DMS79 treated with DMSO at 0.1 percent for 48 hours (cell line): ENCODE measurements at places on chromosomes 2 and 18.

DNA sequence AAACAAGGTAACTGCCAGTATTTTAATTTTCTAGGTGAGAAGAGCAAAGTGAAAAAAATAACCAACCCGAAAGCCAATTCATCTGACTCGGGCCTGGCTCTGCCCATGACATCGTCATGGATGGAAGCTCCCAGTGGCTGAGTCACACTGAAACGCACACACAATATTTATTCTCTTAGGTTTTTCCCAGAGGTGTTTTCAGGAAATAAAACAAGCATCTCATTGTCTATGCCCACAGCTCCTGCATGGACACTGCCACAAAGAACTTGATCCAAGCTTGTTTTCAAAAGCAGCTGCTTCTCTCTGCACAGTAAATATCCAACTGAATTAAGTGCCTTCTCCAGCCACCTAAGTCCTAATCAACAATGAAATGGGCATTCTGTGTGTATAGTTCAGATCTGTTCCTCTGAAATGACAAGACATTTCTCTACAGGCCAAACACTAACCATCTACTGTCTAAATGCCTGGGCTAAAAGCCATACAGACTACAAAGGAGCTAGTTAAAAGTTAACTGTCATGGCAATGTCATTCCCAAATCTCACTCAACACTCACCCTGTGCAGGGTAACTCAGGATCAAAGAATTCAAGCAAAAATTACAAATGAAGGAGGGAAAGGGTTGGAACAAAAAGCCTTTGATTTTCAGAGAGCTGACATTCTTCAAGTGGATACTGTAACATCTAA lies 62.9 kb downstream of the RPL31 start:
- peak; percentile 46 for DNase-seq

- no peak for DNase-seq
Observed at GRCh38 chr18:28284132-28284531, 107.2 kb upstream of the CDH2 start.

GRCh38 chr18:58993260-58993659 lies 128.6 kb downstream of the ZNF532 start:
- no peak for DNase-seq

- DNase-seq: no peak
Observed at GRCh38 chr2:156649596-156649995, 213.4 kb downstream of the GPD2 start.

GRCh38 chr2:74381751-74382150 lies 1.6 kb upstream of the DCTN1 start:
- no peak for DNase-seq

GRCh38 chr18:41526054-41526453 lies 429.0 kb upstream of the PIK3C3 start:
- DNase-seq: no peak

DNA sequence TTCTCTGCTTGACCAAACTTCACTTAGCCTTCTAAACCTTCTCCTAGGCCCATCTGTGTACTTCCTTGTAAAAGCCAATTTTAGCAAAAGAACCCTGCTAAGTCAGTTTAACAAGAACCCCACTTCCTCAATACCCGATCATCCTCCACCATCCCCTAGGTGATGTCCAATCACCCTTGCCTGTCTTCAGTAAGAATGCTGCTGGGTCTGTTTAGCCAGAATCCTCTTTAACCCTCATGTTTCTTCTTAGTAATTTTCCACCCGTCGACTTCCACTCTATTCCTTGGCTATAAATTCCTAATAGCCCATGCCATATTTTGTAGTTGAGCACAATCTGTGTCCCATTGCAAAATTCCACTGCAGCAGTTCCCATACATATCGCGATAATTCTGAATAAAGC lies 780.0 kb upstream of the RAB6C start:
- DNase-seq: no peak

DNA sequence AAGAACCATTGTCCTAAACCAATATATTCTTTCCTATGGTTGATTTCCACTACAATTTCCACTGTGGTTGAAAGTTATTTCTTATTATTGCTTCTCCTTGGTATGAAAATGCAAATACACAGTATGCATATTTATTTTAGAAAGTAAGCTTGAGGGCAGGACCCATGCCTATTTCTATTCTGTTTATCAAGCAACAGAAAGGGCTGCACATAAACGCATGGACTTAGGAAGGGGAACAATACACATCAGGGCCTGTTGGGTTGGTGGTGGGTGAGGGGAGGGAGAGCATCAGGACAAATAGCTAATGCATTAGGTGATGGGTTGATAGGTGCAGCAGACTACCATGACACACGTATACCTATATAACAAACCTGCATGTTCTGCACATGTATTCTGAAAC lies 20.7 kb downstream of the SLC4A3 start:
- DNase-seq: no peak

GRCh38 chr18:78666666-78667335 lies 312.8 kb upstream of the SALL3 start:
- DNase-seq: no peak

DNA sequence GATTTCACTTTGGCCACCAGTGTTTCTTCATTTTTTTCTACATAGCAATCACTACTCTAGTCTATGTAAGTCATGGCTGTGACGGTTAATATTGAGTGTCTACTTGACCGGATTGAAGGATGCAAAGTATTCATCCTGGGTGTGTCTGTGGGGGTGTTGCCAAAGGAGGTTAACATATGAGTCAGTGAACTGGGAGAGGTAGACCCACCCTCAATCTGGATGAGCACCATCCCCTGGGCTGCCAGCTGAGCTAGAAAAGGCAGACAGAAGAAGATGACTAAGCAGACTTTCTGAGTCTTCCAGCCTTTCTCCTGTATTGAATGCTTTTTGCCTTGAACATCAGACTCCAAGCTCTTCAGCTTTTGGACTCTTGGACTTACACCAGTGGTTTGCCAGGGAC lies 265.0 kb upstream of the SLC8A1 start:
- DNase-seq: no peak

DNA sequence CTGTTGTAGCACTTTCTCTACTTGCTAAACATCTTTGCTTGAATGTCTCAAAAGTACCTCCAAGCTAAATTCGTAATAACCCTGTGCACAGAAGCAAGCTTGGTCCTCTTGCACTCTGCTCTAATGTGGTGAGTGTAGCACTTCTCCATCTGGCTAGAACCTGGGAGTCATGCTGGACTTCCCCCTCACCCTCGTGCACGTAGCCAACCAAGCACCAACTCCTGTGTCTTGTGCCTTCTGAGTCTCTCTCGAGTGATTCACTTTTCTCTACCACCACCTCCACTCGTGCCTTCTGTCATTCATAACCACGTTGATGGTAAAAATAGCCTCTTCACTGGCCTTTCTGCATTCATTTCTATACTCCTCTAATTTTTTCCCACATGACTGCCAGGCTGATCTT lies 91.9 kb upstream of the KCNE4 start:
- DNase-seq: no peak

DNA sequence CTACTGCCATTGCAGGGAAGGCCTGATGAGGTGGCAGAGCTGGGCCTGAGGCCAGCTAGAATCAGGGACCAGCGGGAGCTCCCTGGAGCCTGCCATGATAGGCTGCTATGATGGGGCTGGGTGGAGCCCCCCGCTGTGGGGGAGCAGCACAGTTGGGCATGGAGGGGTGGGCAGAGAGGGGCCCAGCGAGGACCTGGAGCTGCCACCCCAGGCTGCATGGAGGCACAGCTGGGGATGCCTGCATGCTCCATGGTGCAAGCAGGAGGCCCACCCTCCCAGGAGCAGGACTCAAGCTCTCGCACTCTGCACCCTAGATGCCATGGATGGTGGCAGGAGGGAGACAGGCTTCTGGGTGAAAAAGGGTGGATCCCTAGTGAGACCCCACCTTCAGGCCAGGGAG lies 17.8 kb upstream of the RPRD1A start:
- DNase-seq: no peak

- DNase-seq: no peak
Observed at GRCh38 chr2:226351711-226352110, 447.9 kb downstream of the IRS1 start.
